Activated naive CD8-positive, alpha-beta T cell treated with anti-CD3 and anti-CD28 coated beads for 36 hours (primary cell): ENCODE measurements at places on chromosomes 4 and X.

DNA sequence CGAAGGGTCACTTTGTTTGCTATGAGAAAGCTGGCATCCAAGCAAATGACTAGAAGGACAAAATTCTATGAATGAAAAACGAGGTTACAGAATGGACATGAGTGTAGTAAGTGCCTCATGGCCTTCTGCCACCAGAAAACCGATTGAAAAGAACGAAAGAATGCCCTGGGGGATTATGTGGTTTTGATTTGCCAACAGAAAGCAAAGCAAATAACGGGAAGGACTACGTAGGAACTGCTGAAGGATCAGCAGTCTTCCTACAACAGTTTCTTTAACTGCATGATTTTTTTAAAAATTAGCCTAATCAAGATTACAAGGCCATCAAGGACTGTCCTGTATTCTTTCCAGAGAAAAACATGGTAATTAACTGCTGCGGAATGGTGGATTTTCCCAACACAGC is 50.6 kb downstream of the NRK start:
- no peak for DNase-seq

DNA sequence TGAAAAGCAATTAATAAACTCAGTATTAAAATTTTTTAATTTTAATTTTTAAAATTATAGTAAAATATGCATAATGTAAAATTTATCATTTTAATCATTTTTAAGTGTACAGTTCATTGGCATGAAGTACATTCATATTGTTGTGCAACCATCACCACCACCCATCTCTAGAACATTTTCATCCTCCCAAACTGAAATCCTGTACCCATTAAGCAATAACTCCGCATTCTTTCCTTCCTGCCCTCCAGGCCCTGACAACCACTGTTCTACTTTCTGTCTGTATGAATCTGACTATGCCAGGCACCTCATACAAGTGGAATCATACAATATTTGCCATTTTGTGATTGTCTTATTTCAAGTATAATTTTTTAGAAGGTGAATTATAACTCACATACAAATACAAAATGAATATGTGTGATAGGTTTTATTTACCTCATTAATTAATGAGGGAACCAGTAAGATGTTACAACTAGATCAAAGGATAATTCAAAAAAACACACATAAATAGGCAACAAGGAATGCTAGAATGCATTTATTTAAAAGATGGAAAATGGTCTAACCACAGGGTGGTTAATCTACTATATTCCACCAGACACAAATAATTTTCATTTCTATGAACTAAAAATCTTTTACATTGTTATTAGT is 13.1 kb upstream of the AFF1 start:
- DNase-seq: no peak

GRCh38 chr4:30471861-30472260 is 248.3 kb upstream of the PCDH7 start:
- DNase-seq: no peak

- peak; percentile 1 for DNase-seq
Observed at GRCh38 chr4:111854494-111855087, 290.7 kb upstream of the FAM241A start.

DNA sequence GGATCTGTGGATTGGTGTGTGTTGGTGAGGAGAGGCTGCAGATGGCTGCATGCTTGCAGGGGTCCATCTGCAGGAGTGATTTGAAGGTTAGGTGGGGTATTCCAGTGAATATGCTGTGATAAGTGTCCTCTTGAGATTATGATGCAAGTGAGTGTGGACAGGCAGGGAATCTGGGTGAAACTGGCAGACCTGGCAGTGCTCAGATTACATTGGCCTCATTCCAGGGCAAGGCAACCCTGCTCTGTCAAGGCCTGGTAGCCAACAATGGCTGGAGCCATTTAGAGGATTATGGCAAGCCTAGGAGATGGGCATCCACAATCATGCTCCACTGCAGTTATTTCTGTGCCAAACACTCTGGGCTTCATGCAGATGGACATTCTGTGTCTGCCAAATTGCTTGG is 113.9 kb downstream of the RTL3 start:
- no peak for DNase-seq

DNA sequence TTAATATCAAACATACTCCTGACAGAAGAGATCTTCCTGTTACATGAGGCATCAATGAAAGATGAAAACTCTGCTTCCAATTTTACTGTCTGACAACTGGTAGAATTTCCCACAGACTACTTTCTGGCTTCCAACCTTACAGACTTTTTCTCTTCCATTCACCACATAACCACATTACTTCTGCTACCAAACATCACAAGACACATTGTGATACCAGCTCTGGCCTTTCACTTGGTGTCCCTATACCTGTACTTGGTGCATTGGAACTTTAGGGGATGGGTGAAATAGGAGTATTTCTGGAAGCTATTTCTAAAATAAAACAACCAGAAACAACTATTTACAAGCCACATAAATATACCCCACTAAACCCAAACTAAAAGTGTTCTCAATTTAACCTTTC is 20.5 kb downstream of the AMTN start:
- no peak for DNase-seq

DNA sequence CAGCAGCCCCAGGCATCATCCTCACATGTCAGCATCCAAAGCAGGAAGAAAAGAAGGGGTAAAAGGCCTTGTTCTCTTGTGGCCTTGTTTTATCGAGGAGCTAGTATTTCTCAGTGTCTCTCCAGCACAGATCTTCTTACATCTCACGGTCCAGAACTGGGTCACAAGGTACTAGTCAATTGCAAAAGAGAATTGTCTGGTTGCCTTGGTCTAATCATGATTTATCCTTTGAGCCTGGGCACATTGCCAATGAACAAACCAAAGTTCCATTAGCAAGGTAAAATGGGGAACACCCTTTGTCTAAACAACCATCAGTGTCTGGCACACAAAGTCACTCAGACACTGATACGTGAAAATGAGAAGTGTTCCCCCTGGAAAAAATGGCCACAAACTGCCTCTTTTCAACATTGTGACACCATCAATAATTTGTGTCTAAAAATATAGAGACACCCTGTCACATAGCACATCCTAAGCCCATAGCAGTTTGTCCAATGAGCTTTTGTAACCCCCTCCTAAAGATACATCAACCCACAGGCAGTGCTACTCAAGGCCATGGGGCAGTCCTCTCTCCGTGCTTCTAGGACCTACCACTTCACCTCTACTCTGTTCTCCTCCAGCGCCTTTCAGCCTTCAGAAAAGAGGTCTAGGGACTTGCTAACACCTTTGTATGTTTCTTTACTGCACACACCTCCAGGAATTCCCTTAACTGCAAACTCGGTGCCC is 534.4 kb downstream of the MID1IP1 start:
- DNase-seq: no peak

- no peak for DNase-seq
Observed at GRCh38 chr4:189088780-189089179, 851.9 kb upstream of the FRG1 start.
